Esophagus squamous epithelium (tissue), 5 donors: ENCODE measurements at places on chromosomes 5 and 9. TPM values are rescaled to one million over a fixed set of nuclear protein-coding genes. Genes with fewer than 3 reads are reported as not detected.

RMND5B gene
- 88.1 TPM for total RNA-seq

STK32A gene
- 0.26 TPM for total RNA-seq

PCDHA3 gene
- not detected for total RNA-seq

ENTPD2 gene
- 0.47 TPM for total RNA-seq

SLC34A1 gene
- 0.15 TPM for total RNA-seq
